ENCODE measurements at places on chromosomes 1 and 21.
A peak's percentile ranks its signal among the peaks of the same experiment; 100 is the strongest.

GRCh38 chr1:225691861-225692516 lies 39.1 kb upstream of the ENAH start:
- DNase-seq: no peak

DNA sequence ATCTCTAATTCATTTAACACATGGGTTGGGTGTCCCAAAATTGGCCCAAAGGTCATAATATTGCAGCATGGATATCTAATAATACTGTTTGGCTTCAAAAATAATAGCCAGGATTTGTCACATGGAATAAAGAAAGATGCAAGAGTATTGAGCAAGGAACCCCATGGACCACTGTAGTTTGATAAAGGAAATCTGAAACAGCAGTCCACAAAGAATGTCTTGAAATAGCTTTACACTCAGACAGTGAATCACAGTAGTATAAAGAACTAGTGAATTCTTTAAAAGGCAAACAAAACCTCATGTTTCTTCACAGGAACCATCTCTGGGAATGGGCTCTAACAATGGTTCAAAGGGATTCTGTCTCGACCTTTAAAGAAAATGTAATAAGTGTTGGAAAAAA lies 576.1 kb upstream of the ZRANB2 start:
- DNase-seq: no peak

DNA sequence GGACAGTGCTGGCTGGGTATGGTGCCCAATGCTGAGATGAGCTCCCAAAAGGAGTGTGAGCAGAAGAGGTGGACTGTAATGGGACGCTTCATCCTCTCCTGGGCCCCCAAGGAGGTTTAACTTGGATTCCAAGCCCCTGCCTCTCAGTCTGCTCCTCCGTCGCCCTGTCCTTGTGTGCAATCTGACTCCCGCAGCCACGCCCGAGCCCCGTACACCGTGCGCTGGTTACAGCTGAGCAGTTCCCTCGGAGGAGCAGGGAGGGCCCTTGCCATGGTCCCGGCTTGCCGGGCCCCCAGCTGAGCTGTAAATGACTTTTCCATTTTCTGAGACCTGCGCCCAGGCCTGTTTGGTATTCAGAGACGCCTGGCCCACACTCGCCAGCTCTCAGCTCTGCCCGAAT lies 53.7 kb downstream of the PAX7 start:
- DNase-seq: no peak

DNA sequence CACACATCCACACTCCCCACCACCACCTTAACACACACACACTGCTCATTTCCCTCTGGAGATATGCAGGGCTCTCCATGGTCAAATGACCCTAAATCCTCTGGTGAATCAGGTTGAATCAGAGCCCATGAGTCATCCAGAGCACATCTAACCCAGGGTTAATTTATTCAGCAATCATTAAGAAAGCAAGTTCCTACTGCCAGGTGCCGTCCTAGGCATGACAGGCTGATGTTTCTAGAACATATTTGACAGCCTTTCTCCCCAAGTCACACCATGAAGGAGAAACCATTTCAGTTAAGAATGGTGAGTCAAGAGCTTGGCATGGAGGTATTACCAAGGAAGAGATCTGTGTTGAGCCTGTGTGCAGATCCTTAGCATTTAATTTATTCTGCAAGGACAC lies 194.3 kb upstream of the CAMK1G start:
- DNase-seq: no peak

DNA sequence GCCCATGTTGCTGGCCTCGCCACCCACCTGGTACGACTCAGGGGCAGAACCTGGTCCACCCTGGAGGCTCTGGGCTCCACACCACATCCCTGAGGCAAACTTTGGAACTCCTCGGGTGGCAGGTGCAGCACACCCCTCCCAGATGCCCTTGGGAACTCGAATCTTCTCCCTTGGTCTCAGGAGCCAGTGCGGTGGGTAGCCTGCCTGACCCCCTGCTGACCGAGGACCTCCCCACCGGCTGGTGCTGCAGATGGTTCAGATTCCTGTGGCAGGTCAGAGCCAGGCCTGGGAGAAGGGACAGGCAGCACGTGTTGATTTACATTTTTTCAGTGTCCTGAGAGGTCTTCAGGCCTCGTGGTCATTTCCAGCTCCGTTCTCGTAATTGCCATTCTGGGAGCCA lies 6.3 kb upstream of the CFAP410 start:
- DNase-seq: no peak

DNA sequence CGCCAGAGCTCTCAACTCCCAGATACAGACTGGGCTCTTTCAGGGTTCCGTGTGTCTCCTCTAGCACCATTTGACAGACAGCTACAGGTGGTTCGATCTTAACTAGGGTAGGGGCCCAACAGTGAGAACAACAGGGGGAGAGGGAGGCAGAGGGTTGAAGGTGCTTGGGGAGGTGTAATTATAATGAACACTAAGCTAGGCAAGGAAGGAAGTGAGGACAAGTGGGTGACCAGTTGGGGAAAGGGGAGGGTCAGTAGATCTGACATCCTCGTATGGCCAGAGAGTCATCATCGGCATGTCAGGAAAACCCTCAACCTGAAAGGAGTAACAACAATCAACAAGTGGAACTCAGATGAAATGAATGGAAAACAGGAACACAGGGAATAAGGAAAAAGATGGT lies 22.8 kb downstream of the GLIS1 start:
- DNase-seq: no peak

DNA sequence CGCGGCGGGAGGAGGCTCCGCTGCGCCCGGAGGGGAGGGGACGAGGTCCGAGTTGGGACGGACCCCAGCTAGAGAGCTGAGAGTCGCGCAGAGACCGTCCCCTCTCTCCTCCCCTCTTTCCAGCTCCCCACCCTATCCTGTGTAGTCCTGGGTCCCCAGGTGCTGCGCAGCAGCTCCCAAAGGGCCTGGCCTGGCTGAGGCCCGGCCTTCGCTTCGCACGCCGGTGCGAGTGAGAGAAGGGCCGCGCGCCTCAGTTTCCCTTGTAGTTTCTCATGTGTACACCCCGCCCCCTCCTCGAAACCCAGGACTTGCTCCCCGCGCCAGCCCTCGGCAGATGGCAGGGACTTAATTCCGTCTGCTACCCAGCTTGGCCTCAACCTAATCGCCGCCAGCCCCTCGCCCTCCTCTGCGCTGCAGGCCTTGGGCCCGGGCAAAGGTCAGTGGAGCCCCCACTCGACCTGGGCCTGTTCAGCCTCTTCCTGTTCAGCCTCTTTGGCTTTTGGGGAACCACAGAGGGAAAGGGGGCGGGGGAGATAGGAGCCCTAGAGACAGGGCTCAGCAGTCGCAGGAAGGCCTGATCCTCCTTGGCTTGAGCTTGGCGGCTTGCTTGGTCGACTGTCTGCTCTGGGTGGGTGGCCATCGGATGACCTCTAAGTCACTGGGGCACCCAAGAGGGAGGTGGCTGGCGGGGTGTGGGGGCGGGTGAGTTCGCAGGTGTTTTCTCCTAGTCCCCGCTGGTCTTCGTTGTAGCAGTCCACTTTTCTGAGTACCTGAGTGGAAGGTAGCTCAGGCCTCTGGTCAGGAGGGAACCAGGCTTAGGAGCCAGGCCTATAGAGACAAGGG lies 1.0 kb downstream of the ZNF687 start:
- no peak for DNase-seq

GRCh38 chr1:232905331-232906034 lies 44.9 kb upstream of the NTPCR start:
- peak; percentile 7 for DNase-seq

- DNase-seq: no peak
Measured at GRCh38 chr21:26881504-26882228, 36.5 kb upstream of the ADAMTS1 start.

DNA sequence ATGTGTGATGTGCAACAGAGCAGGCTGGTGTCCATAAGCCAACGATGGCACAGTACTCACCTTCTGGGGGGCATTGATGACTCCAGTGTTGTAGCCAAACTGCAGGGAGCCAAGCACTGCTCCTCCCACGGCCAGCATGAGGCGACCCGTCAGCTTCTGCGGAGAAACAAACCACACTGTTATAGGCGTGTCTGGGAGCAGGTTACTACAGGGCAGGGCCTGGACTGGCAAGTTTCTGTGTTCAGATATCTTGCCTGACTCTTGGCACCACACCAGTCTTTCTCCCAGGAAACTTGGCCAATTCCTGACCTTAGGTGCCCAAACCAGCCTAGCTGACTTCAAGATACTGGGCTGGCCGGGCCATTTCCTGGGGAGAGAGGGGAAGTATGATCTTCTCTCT lies 15.5 kb downstream of the SLC2A1 start:
- DNase-seq: no peak

DNA sequence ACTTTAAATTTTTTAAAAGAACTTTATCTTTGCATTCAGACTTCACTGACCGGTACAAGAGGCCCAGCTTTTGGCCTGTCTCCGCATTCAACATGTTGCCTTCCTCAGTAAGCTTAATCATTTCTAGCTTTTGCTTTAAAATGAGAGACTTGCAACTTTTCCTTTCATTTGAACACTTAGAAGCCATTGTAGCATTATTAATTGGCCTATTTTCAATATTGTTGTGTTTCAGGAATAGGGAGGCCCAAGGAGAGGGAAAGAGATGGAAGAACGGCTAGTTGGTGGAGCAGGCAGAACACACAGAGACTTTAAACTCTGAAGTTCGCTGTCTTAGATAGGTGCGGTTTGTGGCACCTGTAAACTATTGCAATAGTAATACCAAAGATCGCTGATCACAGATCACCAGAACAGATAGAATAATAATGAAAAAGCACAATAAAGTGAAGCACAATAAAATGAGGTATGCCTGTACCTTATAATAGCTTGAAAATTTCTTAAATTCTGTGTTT lies 31.4 kb downstream of the RABGAP1L start:
- no peak for DNase-seq

DNA sequence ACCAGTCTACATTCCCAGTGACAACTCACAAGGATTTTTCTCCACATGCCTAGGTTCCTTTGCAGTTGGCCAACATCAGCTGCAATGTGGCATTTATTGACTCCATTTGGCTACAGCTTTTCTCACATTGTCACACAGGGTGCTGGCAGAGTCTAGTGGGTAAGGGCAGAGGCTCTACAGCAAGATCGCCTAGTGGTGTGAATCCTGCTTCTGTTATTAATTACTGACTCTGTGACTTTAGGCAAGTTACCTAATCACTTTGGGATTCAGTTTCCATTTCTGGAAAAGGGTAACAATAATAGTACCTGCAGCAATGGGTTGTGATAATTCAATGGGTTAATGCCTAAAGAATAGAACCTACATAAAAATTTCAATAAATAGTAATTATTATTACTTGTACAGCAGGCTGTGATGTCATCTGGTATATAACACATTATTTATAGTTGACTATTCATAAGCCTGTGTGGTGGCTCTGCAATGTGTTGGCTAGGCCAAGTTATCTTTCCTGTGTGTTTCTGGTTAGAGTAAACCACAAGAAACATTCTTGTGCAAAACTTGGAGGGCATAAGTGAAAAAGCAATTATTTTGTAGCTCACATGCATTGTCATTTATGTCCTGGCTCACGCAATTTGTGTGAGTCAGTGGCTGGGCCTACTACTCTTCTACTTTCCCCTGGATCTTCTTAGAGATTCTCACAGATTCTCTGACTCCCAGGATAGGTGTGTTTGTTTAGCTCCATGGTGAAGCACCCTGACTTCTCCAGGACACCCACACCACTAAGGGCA lies 59.5 kb downstream of the PTGS2 start:
- DNase-seq: no peak

- DNase-seq: no peak
Measured at GRCh38 chr21:43609501-43610340, 49.6 kb downstream of the HSF2BP start.

- no peak for DNase-seq
Measured at GRCh38 chr1:107975851-107976250, 10.9 kb upstream of the VAV3 start.

- no peak for DNase-seq
Measured at GRCh38 chr1:66197785-66198184, 336.2 kb upstream of the SGIP1 start.

GRCh38 chr1:46396441-46397398 lies 2.6 kb downstream of the FAAH start:
- no peak for DNase-seq

GRCh38 chr1:154992721-154993571 lies 440 bp upstream of the LENEP start:
- DNase-seq: no peak

DNA sequence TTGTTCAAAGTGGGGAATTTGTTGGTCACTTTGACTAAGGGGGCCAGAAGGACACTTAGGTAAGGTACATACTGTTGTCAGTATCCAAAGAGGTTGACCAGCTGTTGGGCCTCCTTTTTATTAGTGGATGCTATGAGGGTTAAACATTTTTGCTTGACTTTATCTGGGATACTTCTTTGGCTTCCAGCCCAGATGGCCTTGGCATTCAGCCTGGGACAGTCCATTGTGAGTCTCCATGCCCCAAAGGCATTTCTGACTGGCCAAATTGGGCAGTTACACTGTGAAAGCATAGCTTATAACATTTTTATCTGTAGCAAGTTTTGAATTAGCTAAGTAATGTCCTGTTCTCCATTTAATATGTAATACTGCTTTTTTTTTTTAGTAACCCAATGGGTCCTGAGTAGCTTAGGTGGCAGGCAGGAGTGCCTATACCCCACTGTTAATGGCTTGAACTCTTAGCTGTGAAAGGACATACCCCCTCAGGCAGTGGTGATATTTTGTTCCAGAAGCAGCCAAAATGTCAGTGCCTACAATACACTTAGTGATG lies 35.4 kb upstream of the CD1D start:
- DNase-seq: no peak

DNA sequence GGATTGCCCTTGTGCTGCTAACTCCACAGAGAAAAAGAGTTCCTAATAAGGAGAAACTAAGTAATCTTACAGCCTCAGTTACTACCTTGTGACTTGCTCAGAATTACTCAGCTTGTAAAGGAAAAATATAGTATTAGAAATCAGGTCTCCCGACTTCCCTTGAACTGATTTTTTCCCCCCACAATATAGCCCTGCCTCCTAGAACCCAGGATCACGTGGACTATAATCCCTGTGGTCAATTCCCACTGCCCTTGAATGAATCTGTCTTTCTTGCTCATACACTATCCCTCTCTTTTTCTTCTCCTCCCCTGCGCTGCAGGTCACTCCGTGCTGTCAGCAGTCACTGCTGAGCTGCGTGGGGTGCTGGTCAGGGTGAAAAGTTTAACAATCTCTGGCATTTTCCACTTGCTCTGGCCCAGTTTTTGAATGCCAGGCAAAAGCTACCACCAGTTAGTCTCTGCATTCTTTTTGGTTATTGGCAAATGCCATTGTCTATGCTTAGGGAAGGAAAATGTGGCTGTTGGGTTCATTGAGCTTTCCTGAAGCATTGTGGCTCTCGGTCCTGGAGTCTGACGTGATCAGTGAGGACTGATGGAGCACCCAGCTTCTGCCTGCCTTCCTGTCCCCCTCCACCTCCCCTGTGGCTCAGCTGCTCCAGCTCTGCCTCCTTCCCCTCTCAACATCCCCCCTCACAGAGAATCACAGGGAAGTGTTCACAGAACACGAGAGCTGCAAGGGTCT lies 1.9 kb upstream of the MYOC start:
- DNase-seq: no peak

GRCh38 chr1:8027748-8028570 lies 1.9 kb upstream of the ERRFI1 start:
- no peak for DNase-seq

GRCh38 chr1:54742282-54742681 lies 22.0 kb downstream of the PARS2 start:
- DNase-seq: peak; percentile 53

GRCh38 chr21:27134516-27134915 lies 167.6 kb upstream of the ADAMTS5 start:
- no peak for DNase-seq

- no peak for DNase-seq
Measured at GRCh38 chr1:9362488-9362887, 69.8 kb downstream of the SPSB1 start.
